ENCODE measurements at places on chromosomes 16 and 17.
A peak's percentile ranks its signal among the peaks of the same experiment; 100 is the strongest.

GRCh38 chr16:67156143-67156844, 3.4 kb downstream of the TRADD start:
- no peak for DNase-seq

- no peak for DNase-seq
Observed at GRCh38 chr17:29078183-29079045, 35.5 kb downstream of the PIPOX start.

- DNase-seq: no peak
Observed at GRCh38 chr17:55300479-55301290, 35.9 kb downstream of the HLF start.

DNA sequence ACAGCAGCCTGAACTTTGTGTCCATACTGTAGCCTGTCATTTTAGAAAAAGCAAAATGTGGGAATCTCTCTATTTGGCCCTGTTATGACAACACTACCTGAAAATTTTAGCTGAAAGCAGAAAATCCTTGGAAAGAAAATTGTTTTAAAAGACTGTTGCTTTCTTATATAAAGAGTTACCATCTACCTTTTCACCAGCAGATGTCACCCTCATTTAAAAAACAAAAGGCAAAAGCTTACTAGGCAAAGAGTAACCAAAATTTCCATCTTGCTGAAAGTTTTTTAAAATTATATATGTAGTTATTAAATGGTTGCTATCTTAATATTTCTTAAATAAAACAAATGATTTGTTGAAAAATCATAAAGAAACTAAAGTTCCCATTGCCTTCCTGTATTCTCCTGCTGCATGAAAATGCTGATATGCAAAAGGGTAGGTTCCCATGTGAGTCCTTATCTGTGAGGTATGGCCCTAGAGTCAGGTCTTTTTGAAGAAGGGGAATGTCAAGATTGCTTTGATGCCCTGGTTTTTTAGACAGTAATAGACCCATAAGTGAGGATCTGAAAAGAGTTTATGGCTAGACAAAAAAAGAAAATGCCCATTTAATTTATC, 61.0 kb downstream of the TNRC6C start:
- DNase-seq: peak; percentile 22

GRCh38 chr17:80455784-80456183, 20.6 kb downstream of the NPTX1 start:
- DNase-seq: no peak

DNA sequence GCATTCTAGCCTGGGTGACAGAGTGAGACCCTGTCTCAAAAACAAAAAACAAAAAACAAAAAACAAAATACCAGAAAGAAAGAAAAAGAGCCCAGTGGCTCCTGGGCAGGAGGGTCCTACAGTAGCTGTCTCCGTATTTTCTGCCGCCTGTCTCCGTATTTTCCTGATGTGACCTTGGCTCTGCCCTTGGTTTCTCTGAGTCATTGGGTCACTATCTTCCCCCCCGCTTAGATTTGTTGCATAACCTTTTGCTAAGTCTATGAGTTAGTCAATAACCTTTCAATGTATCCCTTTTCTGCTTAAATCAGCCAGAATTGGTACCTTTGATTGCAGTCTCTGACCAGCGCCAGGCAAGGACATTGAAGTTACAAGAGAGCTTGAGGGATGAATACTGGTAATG, 36.9 kb downstream of the MIS12 start:
- DNase-seq: no peak

GRCh38 chr16:5010576-5011329, 23.0 kb downstream of the NAGPA start:
- no peak for DNase-seq

DNA sequence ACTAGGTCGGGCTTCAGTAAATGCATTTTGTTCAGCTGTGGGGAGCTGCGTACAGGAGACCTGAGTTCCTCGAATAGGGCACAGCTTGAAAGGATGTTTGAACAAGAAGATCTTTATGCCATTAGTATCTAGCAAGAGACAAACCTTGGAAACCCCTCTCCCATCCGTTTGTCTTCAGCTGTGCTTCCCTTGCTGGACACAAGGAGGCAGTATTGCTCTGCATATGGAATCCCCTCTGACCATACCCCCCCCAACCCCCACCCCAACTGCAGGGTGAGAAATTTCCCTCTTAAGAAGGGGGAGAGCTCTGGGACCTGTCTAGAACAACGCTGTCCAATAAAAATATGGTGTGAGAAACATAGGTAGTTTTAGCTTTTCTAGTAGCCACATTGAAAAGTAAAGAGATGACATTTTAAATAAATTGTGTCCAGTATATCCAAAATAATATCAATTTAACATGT, 1.6 kb downstream of the MRM1 start:
- peak; percentile 46 for DNase-seq

GRCh38 chr16:9122969-9123368, 31.5 kb downstream of the HAPSTR1 start:
- no peak for DNase-seq

GRCh38 chr17:61464130-61464842, 12.1 kb downstream of the TBX4 start:
- no peak for DNase-seq

DNA sequence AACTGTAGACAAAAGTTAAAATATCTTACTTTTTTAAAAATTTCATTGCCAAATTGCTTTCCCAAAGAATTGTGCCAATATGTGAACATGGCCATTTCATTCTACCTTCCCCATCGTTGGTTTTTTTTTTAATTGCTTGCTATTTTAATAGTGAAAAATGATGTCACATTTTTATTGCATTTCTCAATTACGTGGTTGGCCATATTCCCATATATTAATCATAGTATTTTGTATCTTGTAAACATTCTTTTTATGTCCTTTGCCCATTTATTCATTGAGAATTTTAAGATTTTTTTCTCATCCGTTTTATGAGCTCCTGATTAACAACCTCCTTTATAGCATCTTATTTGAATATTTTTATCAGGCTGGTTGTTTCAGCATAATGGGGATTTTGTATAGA, 7.2 kb downstream of the OMG start:
- DNase-seq: no peak

DNA sequence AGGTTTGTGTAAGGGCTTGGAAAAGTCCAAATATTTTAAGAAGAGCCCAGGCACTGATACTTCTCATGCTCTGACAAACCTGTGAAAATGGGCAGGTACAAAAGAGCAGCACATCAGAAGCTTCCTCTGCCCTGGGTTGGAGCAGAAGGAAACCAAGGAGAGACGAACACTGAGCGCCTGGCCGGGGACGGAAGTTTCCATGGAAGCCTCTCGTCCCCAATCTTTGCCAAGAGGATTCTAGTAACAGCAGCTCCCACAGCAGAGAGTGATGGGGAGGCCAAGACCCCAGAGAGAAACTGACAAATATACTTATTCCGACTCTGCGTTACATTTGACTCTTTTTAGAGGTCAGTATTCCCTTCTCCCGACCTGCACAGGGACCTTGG, 268.5 kb downstream of the C16orf95 start:
- no peak for DNase-seq

- DNase-seq: no peak
Observed at GRCh38 chr17:73974536-73974935, 228.9 kb upstream of the RPL38 start.

GRCh38 chr16:28279006-28279405, 13.3 kb upstream of the SBK1 start:
- DNase-seq: no peak

DNA sequence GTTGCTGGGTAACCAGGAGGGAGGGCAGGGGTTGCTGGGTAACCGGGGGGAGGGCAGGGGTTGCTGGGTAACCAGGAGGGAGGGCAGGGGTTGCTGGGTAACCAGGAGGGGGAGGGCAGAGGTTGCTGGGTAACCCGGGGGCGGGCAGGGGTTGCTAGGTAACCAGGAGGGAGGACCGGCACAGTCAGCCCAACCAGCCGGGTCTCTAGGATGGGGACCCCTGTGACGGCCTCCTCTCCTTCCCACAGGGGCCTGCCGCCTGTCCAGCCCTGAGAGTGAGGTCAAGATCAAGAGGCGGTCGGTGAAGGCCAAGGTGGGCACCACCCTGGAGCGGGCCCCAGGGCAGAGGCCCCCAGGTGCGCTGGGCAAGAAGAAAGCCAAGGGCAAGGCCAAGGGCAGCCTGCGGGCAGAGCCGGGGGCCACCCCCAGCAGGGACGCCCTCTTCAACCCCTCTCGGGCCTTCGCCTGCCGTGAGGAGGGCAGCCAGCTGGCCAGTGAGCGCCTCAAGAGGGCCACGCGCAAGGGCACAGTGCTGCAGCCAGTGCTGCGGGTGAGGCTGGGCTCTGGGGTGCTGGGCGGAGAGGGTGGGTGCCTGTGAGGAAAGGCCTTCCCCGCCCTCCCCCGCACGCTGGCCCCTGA, 54.6 kb downstream of the ACTG1 start:
- no peak for DNase-seq

GRCh38 chr16:19843371-19843770, 41.3 kb downstream of the GPRC5B start:
- DNase-seq: peak; percentile 14

GRCh38 chr17:59311051-59311468, 20.4 kb upstream of the YPEL2 start:
- peak; percentile 56 for DNase-seq

DNA sequence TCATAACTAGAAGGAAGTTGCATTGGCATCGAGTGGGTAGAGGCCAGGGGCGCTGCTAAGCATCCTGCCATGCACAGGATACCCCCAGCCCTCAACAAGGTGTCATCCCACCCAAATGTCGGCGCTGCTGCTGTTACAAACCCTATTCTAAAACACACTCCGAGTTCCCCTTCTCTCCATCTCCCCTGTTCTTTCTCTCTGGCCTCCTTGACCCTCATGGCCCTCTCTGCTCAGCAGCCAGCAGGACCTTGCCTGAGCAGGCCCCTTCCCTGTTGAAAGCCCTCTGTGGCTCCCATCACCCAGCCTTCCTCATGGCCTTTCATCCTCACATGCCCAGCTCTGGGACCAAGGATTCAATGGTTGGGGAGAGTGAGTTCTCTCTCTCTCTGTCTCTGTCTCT, 22.3 kb upstream of the CACNG5 start:
- no peak for DNase-seq

DNA sequence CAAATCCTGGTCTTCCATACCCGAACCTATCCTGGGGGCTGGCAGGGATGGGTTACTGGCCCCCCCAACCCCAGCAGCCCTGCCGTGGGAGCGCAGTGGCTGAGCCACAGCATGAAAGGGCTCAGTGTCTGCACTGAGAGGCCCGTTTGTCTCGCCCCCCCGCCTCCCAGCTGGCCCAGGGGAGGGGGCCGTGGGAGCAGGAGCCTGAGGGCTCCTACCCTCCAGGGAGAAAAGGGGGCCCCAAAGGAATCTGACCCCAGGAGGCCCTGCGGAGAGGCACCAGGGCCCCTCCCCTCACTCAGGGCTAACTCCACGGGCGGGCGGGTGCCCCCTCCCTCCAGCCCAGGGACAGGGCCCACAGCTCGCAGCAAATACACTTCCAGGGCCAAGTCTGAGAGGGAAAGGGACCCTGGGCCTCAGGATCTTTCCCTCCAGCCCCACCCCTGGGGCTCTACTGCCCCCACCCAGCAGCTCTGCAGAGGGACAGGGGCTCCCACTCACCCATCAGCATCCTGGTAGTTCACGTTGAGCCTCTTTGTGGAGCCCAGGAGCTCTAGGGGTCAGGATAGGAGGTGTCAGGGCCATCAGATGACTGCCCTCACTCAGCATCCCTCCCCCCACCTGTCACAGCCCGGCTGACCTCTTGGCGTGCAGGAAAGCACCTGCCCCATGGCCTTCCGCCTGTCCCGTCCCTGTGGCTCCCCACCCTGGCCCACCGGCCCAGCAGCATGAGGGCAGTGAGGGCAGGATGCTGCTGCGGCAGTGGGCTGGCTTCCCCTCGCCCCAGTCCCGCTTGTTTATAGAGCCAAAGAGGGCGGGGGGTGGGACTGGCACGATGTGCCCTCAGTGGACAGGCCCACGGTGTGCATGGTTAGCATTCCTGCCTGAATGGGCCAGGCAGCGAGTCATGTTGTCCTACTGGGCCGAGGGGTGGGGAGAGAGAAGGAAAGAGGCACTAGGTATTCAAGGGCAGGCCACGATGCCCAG, 7.3 kb downstream of the CASKIN2 start:
- DNase-seq: no peak

- no peak for DNase-seq
Observed at GRCh38 chr17:20313306-20313705, 154.0 kb downstream of the LGALS9B start.

DNA sequence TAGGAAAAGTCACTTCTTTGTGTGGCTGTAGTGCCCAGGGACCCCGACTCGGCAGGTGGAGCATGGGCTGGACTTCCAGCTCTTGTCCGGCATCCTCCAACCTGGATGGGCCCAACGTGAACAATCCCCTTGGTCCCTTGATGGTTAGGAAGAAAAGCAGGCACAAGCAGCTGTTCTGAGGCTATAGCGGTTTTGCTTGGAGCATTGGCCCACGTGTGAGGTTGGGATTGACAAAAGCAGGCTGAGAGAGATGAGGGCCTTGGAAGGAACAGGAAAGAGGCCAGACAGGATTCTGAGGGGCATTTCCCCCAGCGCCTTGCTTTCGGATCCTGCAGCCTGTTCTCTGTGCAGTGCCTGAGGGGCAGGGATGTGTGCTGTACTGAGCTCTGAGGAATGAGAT, 28.1 kb downstream of the SCNN1B start:
- DNase-seq: no peak

DNA sequence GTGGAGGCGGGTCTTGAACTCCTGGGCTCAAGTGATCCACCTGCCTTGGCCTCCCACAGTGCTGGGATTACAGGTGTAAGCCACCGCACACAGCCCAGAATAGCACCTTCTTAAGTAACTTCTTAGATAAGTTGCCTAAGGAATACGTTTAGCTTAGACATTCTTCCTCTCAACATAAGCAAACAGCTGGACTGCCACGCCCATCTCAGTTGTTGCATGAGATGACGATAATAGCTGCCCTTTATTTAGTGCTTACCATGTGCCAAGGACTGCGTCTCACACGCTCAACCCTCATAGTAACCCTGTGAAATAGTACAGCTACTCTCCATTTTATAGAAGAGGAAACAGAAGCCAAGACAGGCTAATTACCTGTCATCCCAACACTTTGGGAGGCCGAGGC, 11.8 kb downstream of the HASPIN start:
- DNase-seq: no peak

DNA sequence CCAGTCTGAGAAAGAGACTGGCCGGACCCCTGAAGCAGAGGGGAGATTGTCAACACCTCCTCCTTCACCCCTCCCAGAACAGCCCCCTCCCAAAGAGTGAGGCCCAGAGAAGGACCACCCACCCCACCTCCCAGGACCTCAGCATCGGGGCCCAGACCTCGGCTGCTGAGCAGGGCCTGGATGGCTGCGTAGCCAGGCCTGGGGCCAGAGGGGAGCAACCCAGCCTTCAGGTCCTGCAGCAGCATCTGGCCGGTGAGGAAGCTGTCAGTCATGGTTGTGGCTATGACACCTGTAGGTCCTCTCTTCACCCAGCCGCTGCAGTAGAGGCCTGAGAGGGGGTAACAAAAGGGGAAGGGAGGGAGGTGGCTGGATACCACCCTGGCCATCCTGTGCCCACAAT, 3.2 kb upstream of the GRIN2C start:
- no peak for DNase-seq

Measured in RCC 7860 (cell line).